ENCODE measurements at places on chromosomes 7 and 10.

GRCh38 chr10:70985824-70986622, 97.7 kb upstream of the PCBD1 start:
- no peak for DNase-seq

DNA sequence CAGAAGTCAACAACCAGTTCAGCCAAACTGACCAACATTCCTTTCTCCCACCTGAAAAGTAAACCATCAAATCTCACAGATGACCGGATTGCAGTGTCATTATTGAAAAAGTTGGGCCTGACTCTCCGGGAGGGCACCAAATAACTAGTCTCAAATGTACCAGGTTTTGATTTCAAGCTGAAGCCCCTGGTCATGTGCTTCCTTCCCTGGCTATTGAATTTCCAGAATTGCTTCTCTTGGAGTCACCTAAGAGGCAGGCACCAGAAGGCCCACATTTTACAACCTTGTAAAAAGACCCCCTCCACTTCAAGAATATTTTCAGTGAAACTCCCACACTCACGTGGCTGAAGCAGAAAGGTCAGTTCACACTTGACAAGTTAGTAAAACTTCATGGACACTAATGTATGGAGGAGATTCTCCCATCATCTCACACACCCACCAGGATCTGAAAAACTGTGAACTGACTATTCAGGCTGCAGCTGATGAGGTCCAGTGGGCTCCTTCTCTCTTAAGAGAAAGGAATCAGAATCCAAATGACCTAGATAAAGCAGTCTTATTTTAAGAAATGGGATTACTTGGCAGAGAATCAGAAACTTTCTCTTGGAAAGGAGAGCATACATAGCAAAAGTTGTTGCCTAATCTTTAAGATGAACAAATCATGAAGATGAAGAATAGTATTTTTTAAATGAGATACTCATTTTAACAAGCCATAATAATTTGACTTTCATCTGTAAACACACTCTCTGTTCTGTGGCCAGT, 53.6 kb downstream of the DLD start:
- no peak for DNase-seq

- DNase-seq = no peak
Observed at GRCh38 chr7:65946904-65947303, 35.1 kb downstream of the GUSB start.

GRCh38 chr10:46550076-46550790, 6.2 kb downstream of the GPRIN2 start:
- DNase-seq = no peak

GRCh38 chr7:150631084-150631826, 930 bp downstream of the GIMAP6 start:
- DNase-seq = no peak

GRCh38 chr10:121556918-121557573, 41.2 kb downstream of the FGFR2 start:
- DNase-seq = no peak

- no peak for DNase-seq
Observed at GRCh38 chr10:19676063-19676462, 140.2 kb upstream of the PLXDC2 start.

GRCh38 chr7:2953588-2954407, 89.9 kb downstream of the CARD11 start:
- peak; percentile 7 for DNase-seq

GRCh38 chr10:107865691-107866090, 701.2 kb upstream of the SORCS1 start:
- no peak for DNase-seq

GRCh38 chr7:104809906-104810305, 204.1 kb upstream of the KMT2E start:
- no peak for DNase-seq

DNA sequence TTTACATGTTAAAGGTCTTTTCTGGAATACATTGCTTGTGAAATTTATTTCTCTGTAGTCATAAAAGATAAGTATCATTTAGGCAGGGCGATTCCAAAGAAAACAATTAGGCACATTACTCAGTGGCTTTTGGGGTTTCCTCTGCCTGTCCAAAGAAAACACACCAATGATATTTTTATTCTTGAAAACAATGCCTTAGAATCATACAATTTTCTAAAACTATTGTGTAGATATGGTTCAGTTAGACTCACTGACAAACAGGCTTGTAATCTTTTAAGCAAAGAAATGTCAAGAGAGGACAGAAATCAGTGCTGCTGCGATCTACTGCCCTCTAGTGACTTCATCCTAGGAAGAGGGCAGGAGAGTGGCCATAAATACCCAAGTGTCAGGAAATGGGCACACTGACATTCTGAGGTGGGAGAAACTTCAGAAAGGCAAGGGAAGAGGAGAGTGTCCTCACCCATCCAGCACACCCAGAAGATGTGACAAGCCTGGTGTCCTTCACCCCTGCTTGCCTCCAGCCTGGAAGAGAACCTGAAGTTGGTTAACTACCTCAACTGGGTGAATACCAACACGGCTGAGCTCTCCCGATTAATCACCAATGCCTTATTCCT, 120.5 kb downstream of the GALNT11 start:
- no peak for DNase-seq

- no peak for DNase-seq
Observed at GRCh38 chr10:24465124-24465874, 256.4 kb downstream of the KIAA1217 start.

- DNase-seq = no peak
Observed at GRCh38 chr10:102649797-102650654, 5.7 kb downstream of the TRIM8 start.

- DNase-seq = no peak
Observed at GRCh38 chr10:35691522-35692236, 49.6 kb upstream of the FZD8 start.

GRCh38 chr10:84293574-84294016, 34.8 kb upstream of the CCSER2 start:
- DNase-seq = no peak

- DNase-seq = no peak
Observed at GRCh38 chr10:131686781-131687420, 213.9 kb upstream of the PPP2R2D start.

DNA sequence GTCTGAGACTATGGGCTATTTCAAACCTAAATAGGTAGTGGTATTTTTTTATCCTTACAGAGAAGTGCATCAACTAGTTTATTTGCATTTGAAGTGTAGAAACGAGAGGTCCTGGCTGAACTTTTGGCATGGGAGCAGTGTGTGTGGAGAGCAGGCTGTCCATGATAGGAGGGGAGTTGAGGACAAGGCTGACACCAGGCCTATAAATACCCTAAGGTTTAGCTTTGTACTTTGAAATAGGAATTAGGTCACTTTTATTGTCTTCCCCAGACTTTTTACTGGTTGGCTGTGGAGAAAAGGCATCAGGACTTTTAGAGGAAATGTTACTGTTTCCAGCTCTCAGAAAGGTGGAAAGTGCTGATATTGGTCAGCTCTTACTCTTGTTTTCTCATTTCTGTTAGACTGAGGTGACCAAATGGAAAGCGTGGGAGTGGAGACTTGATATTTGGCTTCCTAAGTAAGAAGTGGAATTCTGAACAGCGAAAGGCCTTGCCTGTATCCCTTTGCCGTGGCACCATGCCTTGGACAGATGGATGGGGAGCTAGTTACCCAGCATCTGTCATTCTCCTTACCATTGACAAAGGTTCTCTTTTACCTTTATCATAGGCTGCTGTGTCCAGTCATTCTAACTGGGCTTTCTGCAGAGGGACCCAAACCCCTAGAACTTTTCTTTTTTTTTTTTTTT, 46.0 kb downstream of the GBF1 start:
- DNase-seq = no peak

GRCh38 chr7:132319481-132319880, 256.8 kb downstream of the PLXNA4 start:
- no peak for DNase-seq

GRCh38 chr7:122532406-122533269, 166.3 kb downstream of the RNF133 start:
- DNase-seq = no peak

DNA sequence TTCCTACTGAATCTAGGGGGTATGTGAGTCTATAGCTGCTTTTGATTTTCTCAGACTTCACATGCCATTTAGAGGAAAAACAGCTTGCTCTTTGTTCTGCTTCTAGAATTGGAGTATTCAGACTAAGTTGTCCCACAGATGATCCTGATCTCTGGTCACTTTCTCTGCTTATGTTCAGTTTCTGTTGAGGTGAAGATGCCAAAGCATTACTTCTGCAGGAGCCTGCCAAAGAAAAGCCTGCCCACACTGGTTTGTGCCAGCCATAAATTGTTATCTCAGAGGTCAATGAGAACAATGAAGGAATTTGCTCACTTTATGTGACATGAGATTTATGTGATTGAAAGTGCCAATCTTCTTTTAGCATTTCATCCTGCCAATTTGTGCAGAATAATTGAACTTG, 163.6 kb downstream of the CDK14 start:
- no peak for DNase-seq

GRCh38 chr7:36036590-36036989, 116.5 kb upstream of the EEPD1 start:
- no peak for DNase-seq

DNA sequence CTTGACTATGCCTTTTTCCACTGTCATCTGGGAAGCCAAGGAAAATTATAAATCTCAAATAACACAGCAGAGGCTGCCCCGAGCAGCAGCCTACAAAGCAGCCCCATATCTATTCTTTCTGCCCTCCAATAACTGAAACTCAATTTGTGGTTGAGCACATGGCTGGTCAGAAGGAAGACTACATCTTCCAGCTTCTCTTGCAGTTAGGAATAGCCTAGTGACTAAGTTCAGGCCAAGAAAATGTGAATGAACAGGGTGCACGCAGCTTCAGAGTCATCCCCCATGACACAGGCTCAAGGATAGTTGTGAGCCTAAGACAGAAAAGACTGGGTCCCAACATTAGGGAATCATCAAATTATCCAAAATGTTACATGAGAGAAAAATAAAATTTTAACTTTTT, 42.3 kb downstream of the CHCHD3 start:
- DNase-seq = no peak

DNA sequence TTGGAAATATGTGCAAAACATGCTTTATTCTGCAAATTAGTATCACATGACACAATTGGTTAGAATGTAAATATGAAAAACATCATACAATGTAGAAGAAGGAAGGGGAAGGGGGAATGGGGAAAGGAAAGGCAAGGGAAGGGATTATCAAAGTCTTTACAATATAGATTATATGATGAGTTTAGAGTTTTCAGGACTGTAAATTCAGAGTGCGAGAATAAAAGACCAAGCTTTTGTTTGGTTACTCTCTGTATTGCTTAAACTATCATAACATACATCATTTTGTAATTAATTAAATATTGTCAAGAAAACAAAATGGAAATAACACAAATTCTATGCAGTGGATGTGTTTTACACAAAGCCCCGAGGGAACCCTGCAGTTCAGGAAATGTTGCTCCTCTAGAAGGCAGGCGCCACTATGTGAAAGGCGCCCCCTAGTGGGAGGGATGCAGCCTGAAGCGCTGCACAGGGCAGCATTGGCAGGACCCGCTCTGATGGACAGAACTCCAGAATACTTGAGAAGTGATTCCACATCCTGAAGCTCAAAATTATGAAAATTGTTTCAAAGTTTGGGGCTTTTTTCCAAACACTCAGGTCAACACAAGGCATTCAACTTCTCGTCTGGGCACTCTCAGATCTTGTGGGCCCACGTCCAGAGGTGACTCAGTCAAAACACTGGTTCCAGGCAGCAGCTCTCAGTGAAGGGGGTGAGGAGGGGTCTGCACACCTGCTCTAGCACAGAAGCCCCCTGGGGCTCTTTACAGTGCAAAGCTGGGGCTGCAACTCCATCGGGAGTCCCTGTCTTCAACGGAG, 31.6 kb upstream of the TMEM254 start:
- peak; percentile 27 for DNase-seq

- no peak for DNase-seq
Observed at GRCh38 chr10:70328967-70329366, 45.2 kb upstream of the NPFFR1 start.

DNA sequence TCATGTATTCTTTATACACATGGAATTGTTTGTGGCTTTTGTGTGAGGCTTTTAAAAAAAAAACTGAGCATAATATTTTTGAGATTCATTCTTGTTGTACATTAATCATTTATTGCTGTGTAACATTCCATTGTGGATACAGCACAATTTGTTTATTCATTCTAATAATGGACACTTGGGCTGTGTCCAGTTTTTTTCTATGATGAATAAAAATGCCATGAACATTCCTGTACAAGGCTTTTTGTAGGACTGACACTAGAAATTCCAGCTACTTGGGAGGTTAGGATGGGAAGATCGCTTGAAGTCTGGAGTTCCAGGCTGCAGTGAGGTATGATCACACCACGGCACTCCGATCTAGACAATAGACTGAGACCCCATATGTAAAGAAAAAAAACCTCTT, 254.3 kb upstream of the CACNA2D1 start:
- no peak for DNase-seq

- no peak for DNase-seq
Observed at GRCh38 chr10:44352316-44353127, 32.4 kb downstream of the CXCL12 start.

DNA sequence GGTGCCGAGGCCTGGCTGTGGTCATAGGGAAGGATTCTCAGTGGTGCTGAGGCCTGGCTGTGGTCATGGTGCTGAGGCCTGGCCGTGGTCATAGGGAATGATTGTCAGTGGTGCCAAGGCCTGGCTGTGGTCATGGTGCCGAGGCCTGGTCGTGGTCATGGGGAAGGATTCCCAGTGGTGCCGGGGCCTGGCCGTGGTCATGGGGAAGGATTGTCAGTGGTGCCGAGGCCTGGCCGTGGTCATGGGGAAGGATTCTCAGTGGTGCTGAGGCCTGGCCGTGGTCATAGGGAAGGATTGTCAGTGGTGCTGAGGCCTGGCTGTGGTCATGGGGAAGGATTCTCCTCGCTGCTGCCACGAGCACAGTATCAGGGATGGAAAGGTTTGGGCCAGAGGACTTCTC, 327.3 kb downstream of the ADARB2 start:
- DNase-seq = no peak

GRCh38 chr7:33072471-33072870, 9.9 kb upstream of the NT5C3A start:
- no peak for DNase-seq

GRCh38 chr7:131197920-131198615, 129.6 kb upstream of the MKLN1 start:
- DNase-seq = no peak

DNA sequence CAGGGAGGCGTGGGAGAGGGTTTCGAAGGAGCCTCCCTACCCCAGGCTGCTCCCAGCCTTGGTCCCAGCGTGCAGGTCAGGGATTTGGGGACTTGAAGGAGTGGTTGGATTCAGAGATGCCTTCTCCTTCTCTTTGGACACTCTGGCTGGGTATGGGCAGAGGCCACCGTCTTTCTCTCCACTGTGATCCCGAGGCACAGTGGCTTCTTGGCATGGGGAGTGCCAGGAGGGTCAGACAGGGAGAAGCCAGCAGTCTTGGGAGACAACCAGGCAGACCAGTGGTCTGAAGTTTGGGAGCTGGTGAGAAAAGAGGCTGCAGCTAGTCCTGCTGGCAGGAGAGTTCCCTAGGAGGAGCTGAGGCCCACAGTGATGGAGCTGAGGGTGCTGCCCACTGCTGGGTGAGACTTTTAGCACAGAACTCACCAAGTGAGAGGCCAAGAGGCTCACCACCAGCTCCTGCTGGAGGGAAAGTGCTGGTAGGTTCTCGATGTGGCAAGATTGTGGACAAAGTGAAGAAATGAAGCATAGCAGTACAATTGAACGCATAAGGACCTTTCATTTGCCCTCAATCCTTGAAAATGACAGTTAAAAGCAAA, 35.2 kb upstream of the WDFY4 start:
- DNase-seq = no peak

All from stimulated activated CD8-positive, alpha-beta memory T cell treated with anti-CD3 and anti-CD28 coated beads, Interleukin-15, amount 100 ng/mL, for 4 hours (primary cell).